ENCODE measurements at places on chromosomes 11 and 22.

GRCh38 chr11:119377961-119378667 lies 3.4 kb downstream of the USP2 start:
- no peak for DNase-seq

GRCh38 chr11:25860677-25861450 lies 471.1 kb upstream of the ANO3 start:
- DNase-seq = peak; percentile 9

DNA sequence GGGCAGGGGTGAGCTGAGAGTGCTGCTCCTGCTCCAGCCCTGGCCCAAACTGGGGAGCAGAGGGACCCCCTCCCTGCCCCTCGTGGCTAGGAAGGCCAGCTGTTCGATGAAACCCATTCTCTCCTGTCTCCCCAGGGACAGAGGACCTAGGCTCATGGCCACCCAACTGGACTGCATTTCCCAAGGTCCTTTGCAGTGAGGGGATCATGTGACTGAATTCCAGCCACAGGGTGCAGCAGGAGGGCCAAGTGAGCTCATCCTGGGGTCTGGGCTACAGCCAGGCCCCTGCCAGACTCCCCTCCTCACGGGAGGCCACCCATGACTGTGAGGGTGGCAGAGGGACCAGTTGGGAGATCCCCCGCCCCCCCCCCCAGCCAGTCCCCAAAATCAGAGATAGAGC lies 777.6 kb downstream of the TBC1D22A start:
- DNase-seq = no peak

DNA sequence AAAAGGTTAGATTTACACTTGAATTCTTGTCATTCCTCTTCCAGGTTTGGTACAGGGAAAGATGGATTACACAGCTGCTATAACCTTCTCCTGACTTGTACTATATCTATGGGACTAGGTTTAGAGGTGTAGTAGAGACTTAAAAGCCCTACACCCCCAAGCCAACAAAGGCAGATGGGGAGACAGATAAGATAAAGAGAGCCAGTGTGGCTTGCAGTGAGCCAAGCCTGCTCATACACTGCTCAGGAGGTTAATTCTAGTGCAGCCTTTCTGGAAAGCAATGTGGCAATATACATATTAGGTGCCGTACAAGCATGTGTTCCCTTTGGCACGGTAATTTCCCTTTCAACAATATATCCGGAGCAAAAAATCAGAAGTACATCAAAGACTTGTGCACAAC lies 10.8 kb downstream of the SIK3 start:
- no peak for DNase-seq

DNA sequence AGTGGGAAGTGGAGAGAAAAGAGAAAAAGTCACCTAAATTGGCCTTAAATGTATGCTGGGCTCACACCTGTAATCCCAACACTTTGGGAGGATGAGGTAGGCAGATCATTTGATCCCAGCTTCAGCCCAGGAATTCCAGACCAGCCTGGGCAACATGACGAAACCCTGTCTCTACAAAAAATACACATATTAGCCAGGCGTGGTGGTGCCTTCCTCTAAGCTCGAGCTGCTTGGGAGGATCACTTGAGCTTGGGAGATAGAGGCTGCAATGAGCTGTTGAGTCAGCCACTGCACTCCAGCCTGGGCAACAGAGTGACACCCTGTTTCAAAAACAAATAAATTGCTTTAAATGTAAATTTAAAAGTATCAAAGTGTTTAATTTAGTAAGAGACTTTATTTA lies 3.9 kb downstream of the CBL start:
- DNase-seq = no peak

GRCh38 chr11:34270711-34271110 lies 87.1 kb downstream of the ABTB2 start:
- DNase-seq = no peak

- DNase-seq = no peak
These were observed 516.9 kb downstream of the CNTN5 start for GRCh38 chr11:99537681-99538080.

- no peak for DNase-seq
These were observed 92.7 kb downstream of the NAV2 start for GRCh38 chr11:19805376-19805775.

DNA sequence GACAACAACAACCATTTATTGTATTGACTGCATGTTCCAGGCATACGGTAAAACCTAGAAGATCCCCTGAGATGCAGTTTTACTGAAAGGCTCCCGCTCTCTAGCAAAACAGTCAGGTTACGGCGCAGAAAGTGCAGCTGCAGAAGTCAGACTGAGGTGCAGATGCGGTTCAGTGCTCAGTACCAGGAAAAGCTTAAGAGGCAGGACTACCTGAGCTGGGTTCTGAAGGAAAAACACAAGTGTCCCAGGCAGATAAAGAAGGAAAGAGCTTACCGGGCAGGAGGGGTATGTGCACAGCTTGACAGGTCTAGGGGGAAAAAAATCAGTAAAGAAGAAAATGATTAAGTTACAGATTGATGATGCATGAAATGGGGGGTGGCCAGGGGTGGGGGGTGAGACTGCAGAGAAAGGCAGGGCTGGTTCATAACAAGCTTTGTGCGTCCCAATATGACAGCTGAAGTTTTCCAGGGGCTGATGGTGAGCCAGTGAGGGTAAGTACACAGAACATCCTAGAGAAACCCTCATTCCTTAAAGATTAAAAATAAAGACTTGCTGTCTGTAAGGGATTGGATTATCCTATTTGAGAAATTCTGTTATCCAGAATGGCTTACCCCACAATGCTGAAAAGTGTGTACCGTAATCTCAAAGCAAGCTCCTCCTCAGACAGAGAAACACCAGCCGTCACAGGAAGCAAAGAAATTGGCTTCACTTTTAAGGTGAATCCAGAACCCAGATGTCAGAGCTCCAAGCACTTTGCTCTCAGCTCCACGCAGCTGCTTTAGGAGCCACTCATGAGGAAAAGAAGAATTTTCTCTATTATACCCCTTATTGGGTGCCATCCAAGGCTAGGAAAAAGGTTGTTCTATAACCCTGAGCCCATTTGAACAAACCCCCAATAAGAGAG lies 11.9 kb downstream of the LARGE1 start:
- DNase-seq = no peak

- no peak for DNase-seq
These were observed 117.0 kb downstream of the SEZ6L start for GRCh38 chr22:26286091-26286820.

DNA sequence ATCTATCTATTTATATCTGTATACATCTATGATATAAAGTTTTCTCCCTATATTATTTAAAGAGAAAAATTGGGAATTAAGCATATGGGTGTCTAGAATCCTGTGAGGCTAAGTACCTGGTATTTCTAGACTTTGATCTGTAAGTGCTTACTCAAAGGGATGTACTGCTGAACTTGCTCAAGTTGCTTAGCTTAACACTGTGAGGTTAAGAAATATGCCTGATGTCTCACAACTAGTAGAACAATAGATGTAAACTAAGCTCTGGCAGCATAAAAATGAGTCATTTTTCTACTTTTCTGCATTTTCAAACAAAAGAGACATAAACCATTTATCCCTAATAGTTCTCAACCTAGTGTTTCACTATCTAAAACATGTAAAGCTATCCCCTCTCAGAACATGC lies 744.4 kb upstream of the ANO3 start:
- DNase-seq = no peak

- no peak for DNase-seq
These were observed 74.0 kb downstream of the NAV2 start for GRCh38 chr11:19786644-19787043.

- DNase-seq = no peak
These were observed at the start of gene GALR3 for GRCh38 chr22:37823134-37823985. Gene GALR3 (plus strand): TSS chr22:37823382. CDS start chr22:37823407, 25 bp downstream.

DNA sequence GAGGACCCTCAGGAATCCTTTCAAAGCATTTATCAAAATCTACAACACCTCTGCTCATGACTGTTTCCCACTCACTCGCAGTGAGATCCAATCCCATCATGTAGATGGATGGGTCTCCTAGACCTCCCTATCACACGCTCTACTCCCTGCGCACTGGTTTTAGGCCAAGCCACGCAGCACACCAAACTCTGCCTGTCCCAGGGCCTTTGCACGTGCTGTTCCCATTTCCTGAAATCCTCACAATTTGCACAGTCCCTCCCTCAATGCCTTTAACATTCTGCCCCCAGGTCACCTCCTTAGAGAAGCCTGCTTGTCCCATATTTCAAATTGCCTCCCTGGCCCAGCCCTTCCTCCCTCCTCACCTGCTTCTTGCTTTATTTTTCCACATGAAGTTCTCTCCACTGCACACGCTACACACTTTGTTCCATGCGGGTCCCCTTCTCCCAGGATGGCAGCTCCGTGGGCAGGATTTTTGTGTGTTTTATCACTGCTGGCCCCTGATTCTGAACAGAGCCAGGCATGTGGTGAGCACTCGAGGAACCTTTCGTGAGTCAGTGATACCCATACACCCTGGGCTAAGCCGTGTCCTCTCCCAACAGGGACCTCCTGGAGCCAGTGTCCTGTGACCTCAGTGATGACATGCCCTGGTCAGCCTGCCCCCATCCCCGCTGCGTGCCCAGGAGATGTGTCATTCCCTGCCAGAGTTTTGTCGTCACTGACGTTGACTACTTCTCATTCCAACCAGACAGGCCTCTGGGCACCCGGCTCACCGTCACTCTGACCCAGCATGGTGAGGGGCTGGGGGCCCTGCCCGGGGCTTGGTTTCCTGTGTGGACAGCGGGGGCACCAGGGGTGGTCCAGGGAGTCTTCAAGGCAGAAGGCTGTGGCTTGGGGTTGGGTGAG lies 12.2 kb downstream of the CSF2RB start:
- DNase-seq = no peak

- DNase-seq = no peak
These were observed 10.7 kb upstream of the NAP1L4 start for GRCh38 chr11:3002871-3003270.

DNA sequence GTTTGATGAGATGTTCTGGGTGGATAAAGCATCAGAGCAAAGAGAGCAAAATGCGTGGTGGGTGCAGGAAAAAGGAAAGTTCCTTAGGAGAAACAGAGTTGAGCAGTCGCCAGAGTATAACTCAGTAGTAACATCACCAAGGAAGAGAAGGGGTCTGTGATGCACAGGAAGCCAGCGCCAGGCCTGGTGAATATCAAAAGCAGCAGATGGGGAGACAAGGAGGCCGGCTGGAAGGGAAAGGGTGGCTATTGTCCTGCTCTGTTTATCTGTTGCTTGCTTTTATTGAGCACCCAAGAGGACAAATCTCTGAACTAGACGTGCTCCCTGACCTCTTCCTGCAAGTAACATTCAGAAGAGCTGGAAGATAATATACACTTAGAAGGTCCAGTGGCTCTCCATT lies 52.7 kb upstream of the GRAMD1B start:
- DNase-seq = no peak

DNA sequence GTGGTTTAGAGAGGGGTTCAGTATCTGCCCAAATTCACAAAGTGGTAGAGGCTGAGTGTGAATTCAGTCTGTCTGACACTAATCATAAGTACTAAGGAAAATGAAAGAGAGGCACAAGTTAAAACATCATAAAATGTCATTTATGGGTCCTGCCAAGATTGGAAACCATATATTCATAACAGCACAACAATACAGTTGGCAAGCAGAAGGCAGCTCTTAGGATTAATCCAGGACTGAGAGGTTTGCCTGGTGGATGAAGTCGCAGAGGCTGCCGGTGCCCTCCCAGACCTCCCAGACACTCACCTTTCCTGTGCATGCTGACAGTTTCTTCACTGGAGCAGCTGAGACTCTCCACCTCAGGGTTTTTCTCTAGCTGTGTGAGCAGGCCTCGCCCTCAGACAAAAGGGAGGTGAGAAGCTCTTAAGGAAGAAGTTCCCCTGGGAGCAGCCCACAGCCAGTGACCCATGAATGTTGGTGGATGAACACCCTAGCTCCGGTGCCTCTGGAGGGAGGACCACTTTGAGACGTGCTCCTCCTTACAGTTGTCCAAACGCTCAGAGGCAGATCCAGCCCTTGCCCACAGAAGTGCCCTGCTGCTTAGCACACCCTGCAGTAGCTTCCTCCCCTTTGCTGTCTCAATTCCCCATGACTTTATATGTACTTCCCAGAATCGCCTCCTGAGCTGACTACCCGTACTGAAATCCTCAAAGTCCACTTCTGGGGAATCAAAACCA lies 43.7 kb downstream of the MAML2 start:
- DNase-seq = peak; percentile 1

- no peak for DNase-seq
These were observed 18.9 kb upstream of the PPP6R3 start for GRCh38 chr11:68441466-68442230.

- DNase-seq = no peak
These were observed 15.8 kb downstream of the RAB36 start for GRCh38 chr22:23161029-23161428.

- no peak for DNase-seq
These were observed 5.3 kb upstream of the IFITM3 start for GRCh38 chr11:325796-326591.

- no peak for DNase-seq
These were observed 22.8 kb downstream of the PICALM start for GRCh38 chr11:86046116-86046515.

DNA sequence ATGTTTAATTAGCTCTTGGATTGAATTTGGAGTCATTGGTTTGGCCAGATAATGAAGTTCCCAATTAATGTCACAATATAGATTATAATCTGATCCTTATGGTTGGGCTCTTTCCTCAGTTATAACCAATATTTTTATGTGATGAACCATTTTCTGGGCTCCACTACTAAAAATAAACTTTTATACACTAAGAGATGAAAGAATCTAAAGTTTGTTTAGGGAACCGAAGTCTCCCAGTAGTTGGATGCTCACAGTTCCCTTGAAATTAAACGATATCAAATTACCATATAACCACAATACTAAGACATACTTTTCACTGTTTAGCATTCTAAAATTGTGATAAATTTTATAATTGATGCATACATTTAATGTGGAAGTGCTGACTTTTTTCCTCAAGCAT lies 47.0 kb upstream of the ARHGAP42 start:
- no peak for DNase-seq

- no peak for DNase-seq
These were observed 108.1 kb downstream of the KIAA1671 start for GRCh38 chr22:25060522-25061071.

- DNase-seq = no peak
These were observed 46.4 kb downstream of the ME3 start for GRCh38 chr11:86625981-86626380.

- DNase-seq = no peak
These were observed 35.2 kb upstream of the CREB3L1 start for GRCh38 chr11:46242041-46242951.

GRCh38 chr11:60831501-60832079 lies 10.3 kb upstream of the CCDC86 start:
- no peak for DNase-seq

DNA sequence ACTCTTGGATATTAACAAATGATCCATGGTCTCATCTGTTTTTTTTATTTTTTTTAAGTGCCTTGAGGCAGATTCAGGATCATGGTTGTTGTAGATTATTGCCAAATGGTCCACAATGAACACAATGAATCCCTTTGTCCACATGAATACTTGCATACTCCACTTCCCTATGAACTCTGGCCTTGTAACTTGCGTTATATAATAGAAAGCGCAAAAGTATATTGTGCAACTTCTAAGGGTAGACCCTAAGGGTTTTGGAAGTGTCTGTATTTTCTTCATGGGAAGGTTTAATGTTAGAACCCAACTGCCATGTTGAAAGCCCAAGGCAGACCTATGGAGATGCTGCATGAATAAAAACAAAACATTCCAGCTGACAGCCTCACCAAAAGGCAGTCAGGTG lies 8.1 kb upstream of the OR5AL1 start:
- no peak for DNase-seq

All from NCI-H187 (cell line).